ENCODE measurements at places on chromosomes 11 and 22.
A peak's percentile ranks its signal among the peaks of the same experiment; 100 is the strongest.

DNA sequence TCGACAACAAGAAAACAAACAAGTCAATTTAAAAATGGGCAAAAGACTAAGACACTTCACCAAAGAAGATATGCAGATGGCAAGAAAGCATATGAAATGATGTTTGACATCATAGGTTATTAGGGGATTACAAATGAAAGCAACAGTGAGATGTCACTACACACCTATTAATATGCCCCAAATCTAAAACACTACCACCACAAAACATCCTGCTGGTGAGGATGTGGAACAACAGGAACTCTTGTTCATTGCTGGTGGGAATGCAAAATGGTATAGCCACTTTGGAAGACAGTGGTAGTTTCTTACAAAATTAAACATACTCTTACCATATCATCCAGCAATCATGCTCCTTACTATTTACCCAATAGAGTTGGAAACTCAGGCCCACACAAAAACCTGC, 29.0 kb downstream of the PRRG4 start:
- DNase-seq, result no peak

DNA sequence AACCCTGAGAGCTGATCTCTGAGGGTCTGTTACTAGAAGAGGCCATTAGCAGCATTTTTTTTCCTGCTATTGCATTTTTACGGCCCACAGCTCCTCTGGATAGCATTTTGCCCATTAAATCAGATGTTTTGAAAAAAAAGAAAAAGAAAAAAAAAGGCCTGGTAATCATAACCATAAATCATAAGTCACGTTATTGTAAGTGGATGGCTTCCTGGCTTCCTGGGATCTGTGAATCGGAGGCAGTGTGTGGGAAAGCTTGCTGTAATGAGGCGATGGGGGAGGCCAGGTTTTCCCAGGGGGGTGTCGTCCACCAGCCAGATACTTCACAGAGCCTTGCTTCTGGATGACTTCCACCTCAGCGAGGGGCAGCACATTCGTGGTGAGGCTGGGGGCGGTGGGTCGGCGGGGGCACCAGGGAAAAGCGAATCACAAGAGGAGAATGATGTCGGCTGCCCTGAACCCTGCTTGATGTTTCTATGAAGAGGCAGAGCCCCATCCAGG, 106.5 kb upstream of the SYT13 start:
- no peak for DNase-seq

- DNase-seq, result no peak
Observed at GRCh38 chr11:106409222-106409621, 331.8 kb downstream of the AASDHPPT start.

DNA sequence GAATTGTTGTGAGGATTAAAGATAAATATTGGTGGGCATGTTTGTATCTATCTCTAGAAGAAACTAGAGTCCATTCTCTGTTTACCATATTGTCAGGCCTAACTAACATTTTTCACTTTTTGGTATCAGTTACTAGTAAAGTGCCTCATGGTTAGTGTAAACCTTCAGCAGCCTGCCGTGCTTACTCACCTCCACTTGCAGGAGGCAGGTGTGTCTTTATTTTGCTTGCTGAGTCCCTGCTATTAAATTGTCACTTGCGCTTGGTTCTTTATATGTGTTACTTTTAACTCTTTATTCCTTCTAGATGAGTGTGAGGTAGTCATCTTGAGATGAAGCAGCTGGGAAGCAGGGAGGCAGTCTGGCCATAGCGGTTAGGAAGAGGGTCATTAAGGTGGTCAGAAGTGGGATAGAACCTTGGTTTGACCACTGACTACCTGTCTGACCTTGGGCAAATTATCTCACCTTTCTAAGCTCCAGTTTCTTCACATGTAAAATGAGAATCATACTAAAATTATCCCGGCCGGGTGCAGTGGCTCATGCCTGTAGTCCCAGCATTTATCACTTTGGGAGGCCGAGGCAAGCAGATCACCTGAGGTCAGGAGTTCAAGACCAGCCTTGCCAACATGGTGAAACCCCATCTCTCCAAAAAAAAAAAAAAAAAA, 21.2 kb downstream of the PPP6R3 start:
- no peak for DNase-seq

DNA sequence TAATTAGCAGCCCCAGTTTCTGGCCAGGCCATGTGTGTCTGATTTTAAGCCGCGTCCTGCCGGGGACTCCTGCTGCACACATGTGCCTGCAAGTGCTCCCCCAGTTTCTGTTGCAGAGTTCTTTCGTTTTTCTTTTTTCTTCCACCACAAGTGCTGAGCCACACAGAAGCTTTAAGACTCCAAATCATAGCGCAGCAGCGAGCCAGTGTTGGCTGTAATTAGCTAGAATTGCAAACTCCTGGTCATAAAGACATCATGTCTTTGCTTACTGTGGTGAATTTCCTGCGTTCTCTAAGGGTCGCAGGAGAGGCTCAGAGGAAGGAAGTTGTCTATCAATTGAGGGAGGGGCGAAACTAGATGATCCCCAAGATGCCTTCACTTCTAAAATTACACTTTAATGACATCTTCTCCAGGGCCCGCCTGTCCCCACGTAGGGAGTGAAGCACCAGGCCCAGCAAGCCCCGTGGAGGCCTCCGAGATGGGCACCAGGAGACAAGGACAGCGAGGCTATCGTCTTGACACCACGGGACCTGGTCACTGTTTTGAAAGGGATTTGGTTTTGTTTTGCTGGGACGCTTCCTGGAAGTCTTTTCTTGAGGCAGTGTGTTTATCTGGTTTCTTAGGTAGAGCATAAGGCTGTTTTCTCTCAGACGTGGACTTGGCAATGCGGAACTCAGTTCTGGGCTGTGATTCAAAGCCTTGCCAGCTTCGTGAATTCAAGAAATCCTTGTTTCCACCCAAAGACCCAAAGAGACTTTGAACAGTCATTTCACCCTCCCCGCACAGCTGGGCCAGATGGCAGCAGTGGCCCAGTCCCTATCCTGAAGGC, 71.8 kb downstream of the UBASH3B start:
- DNase-seq, result no peak

GRCh38 chr11:131851964-131852755, 481.7 kb downstream of the NTM start:
- no peak for DNase-seq

GRCh38 chr22:22955866-22956535, 68.4 kb downstream of the IGLL5 start:
- DNase-seq, result peak; percentile 39

DNA sequence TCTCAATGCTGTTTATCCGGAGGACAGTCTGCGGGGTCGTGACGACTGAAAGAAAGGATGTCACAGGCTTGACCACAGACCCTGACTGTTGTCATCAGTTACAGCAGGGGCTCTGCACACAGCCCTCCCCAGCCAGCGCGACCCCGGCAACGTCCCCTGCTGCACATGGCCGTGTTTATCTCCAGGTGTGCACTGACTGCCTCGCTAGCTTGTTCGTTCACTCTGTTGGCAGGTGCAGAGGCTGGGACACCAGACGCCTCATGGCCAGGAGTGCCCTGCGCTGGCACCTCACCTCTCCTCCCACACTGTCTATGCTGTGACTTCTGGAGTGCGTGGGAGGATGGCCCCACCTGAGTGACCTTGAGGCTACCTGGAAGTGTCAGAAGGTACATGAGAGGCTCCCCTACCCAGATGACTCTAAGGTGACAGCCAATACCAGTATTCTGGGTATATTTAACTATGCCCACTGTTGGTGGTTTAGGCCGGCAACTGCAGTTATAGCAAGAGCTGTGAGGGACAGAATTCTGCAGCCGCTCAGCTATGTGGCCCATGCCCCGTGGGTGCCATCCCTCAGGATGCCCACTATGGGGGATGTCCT, 12.2 kb downstream of the MRPL21 start:
- no peak for DNase-seq

- DNase-seq, result no peak
Observed at GRCh38 chr11:44611088-44611487, 45.6 kb downstream of the CD82 start.

DNA sequence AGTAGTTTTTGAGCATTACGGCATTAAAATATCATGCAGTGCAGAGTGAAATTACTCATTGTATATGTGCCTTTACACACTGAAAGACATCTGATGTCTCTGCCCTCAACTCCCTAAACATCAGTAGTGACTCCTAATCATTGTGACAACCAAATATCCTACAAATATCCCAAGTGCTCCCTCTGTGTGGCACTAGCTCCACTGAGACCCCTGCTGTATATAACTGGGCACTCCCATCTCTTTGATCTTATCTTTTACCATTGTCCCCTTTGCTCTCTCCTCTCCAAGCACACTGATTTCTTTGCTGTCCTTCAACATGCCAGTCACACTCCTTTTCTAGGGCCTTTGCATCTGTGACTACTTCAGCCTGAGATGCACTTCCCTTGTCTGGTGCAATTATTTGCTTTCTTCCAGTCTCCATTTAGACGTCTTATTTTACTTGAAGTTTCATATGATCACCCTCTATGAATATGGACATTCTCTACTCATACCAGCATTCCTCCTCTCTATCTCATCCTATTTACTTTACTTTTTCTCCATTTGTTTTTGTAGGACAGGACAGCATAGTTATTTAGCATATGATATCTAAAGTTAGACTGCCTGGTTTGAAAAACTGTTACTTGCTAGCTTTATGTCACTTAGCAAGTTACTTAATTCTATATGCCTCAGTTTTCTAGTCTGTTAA, 2.4 kb downstream of the SLC5A12 start:
- DNase-seq, result no peak

DNA sequence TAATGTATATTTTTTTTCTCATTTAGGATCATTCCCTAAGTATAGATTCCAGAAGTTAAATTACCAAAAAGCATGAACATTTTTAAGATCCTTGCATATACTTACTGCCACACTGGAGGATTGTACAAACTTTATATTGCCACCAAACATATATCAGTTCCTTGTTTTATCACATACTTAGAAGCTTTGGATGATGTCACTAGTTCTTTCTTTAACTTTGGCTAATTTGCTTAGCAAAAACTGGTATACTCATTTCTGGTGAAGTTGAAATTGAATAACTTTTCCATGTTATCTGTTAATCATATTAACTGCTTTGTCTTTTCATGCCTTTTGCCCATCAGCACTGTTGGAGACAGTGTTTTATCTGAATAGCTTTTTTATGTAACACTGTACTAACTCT, 31.6 kb upstream of the PRDM10 start:
- no peak for DNase-seq

DNA sequence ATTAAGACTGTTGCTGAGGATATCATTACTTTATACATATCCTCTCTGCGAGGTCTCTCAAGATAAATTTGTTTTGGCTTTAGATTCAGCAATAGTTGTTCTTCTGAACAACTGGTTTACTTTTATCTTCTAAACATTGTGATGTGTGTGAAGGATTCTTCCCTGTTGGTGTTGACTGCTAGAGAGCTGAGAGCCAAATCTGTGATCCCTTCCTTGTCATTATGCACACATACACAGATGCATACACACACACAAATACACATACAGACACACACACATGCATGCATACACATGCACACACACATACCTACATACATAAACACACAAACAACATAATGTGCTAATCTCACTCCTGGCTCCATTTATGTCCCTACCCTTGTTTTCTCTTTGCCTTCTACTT, 137.0 kb downstream of the SNX19 start:
- no peak for DNase-seq

- DNase-seq, result no peak
Observed at GRCh38 chr11:100546714-100547113, 140.4 kb upstream of the ARHGAP42 start.

GRCh38 chr11:30435488-30435887, 112.6 kb downstream of the ARL14EP start:
- DNase-seq, result no peak

GRCh38 chr11:64232182-64232966, 2.0 kb upstream of the VEGFB start:
- no peak for DNase-seq

DNA sequence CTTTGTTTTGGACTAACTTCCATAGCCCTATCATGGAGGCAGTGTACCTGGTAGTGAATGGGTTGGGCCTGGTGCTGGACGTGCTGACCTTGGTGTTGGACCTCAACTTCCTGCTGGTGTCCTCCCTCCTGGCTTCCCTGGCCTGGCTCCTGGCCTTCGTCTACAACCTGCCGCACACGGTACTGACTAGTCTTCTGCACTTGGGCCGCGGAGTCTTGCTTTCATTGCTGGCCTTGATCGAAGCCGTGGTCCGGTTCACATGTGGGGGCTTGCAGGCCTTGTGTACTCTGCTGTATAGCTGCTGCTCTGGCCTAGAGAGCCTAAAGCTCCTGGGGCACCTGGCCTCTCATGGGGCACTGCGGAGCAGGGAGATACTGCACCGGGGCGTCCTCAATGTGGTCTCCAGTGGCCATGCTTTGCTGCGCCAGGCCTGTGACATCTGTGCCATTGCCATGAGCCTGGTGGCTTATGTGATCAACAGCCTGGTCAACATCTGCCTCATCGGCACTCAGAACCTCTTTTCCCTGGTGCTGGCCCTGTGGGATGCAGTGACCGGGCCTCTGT, 846 bp downstream of the RNF26 start:
- DNase-seq, result no peak

DNA sequence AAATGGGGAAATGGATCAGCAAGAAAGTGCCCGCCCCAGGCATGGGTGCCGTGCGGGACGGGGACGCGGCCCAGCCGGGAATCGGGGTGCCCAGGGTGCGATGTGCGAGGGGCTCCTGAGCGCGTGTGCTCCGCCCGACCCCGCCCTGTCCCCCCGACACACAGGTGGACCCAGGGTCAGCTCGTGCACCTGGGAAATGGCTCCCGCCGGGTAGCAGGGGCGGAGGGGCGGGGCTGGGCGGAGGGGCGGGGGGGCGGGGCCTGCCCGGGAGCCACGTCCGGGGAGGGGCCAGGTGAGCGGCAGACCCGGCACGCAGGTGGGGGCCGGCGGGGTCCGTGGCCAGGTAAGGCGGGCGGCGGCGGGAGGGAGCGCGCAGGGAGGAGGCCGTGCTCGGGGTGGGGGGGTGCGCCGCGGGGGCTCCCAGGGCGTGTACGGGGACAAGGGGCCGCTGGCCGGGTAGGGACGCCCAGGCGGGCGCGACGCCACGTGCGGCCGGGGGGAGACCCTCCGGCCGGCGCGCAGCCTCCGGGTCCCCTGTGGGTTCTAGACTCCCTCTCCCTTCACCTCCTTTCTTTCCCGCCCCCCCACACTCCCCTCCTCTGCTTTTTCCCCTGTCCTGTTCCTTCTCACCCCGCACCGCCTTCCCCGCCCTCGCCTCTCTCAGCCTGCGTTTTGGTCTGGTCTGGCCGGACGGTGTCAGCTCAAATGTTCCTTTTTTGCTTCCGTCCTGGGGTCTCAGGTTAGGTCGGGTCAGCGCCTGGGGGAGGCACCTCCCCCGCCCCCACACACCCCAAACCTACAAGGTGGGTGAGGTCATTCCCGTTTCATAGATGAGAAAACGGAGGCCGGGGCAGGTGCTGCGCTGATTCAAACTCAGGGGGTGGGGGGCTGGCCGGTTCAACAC, at the start of gene ARHGAP8:
Gene ARHGAP8 (plus strand): TSS at position 291 of the 904 bp plus-strand sequence. CDS start 33,953 bp downstream, outside the sequence.
- no peak for DNase-seq

Data from cerebellar nuclear complex (tissue), 1 donor.